A549 treated with RU486 at 1 μM for 4 hours (cell line): ENCODE measurements at places on chromosomes 7 and 10. TPM values are rescaled to one million over a fixed set of nuclear protein-coding genes. Genes with fewer than 3 reads are reported as not detected.

The BCL7B gene
- total RNA-seq, result 64.3 to 77.7 TPM (median 72.6 TPM) in 5 replicates

The PAX4 gene
- total RNA-seq, result not detected in 5 replicates

The ZNF736 gene
- total RNA-seq, result not detected in 5 replicates

The CPN1 gene
- 0.18 to 0.43 TPM (median 0.39 TPM) in 5 replicates for total RNA-seq
